Common myeloid progenitor, CD34-positive (primary cell): ENCODE measurements at places on chromosomes 1 and 21.

DNA sequence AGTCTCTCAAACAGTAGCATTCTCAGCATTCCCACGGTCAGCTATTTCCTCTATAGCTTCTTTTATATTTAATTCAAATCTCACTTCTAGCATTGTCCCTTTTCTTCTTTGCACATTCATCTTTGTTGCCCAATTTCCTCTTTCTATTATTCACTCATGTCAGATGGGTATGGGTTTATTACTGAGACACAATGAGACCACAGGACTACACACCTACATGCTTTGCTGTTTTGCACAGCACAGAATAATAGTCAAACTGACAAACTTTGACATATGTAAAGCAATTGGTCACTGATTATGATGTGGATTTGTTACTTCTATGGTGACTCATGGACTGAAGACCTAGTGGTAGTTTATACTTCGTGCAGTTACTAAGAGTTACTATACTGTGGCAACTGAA, 5.8 kb upstream of the CD1C start:
- DNase-seq: peak; percentile 58

DNA sequence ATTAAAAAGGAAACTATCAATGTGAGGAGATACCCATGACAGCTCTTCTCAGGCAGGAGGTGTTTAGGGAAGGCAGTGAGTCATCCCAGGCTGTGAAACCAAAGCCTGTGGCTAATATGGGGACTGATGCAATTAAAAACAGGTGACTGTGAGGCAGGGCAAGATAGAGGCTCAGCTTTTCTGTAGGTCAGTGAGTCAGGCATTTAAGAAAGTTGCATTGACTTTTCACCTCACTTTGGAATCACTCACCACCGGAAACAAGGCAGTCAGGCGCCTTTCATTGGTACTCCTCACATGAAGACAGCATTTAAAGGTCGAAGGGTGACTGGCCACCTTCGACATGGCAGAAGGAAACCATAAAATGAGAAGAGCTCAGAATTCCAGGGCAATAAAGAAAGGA, 54.5 kb downstream of the PAPPA2 start:
- no peak for DNase-seq

DNA sequence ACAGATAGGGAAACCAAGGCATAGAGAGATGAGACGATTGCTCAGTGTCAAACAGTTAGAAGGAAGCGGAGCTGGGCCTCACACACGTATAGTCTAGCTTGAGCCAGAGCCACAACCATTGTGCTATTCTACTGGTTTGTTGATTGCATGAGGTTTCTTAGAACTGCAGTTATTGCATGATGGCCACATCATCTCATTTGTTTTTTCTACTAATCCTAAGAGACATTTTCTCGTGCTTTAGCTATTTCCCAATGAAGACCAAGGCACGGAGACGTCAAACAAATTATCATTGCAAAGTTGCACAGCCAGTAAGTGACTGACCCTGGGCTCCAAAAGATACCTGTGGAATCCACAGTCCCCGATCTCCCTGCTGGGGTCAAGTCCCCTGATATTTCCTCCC, 25.1 kb upstream of the ZNF362 start:
- DNase-seq: no peak

GRCh38 chr1:42923367-42924081, 35.1 kb downstream of the SLC2A1 start:
- DNase-seq: no peak

DNA sequence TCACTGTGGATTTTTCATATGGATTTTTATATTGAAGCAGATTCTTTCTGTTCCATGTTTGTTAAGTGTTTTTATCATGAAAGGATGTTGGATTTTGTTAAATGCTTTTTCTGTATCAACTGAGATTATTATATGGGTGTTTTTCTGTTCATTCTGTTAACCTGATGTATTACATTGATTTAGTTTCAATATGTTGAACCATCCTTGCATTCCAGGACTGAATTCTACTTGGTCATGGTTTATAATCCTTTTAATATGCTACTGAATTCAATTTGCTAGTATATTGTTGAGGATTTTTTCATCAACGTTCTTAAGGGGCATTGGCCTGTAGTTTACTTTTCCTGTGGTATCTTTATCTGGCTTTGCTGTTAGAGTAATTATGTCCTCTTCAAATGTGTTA, 55.8 kb downstream of the CCDC30 start:
- peak; percentile 15 for DNase-seq

GRCh38 chr1:109769330-109770078, 5.8 kb upstream of the EPS8L3 start:
- DNase-seq: no peak

DNA sequence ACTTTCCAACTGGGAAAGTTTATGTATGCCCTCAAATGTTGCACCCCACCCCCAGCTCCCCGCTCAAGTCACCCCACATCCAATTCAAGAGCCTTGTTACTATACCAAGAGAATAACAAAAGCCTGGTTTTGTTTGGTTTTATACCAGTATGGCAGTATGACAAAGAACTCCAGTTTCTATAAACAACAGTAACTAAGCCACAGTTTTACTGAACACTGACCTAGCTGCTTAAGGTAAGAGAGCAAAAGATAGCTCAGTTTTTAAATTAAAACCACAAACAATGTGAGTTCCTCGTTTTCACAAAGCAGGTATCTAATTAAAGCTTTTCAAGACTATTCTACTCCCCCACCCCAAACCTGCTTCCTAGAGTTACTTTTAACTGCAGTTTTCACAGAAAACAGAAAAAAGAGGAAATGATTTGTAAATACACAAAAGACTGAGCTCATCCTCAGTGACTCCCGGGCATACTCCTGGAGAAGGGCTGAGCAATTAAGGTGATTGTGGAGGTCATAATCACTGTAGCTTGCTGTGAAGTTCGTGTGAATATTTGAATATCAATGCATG, 59.3 kb upstream of the LHX8 start:
- no peak for DNase-seq

GRCh38 chr1:175073061-175073460, 5.4 kb downstream of the TNN start:
- no peak for DNase-seq

DNA sequence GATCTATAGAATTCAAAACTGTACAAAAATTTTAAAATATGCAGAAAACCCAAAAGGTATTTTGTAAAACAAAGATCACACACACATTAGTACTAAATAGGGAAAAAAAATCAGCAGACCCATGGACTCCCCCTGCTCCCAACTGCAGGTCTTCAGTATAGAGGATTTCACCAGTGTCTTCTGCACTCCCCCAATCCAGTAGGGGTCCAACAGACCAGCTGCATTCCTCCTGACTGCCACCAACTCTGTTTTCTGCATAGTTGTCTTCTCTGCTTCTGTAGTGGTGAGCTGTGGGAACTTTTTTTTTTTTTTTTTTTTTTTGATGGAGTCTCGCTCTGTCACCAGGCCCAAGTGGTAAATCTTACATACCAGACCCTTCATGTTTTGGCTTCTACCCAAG, 21.9 kb downstream of the CLCA2 start:
- DNase-seq: peak; percentile 21

DNA sequence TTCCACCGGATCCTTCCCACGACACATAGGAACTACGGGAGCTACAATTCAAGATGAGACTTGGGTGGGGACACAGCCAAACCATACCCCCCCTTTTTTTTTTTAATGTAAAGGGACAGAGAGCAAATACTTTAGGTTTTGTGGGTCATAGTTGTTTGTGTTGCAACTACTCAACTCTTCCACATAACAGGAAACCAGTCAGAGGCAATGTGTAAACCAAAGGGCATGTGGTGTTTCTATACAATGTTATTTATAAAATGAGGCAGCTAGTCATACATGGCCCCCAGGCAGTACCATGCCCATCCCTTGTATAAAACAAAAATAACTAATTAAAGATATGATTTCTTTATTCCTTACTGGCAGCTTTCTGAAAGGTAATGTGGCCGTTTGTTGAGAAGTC, 845.4 kb upstream of the ADAMTS5 start:
- DNase-seq: no peak

DNA sequence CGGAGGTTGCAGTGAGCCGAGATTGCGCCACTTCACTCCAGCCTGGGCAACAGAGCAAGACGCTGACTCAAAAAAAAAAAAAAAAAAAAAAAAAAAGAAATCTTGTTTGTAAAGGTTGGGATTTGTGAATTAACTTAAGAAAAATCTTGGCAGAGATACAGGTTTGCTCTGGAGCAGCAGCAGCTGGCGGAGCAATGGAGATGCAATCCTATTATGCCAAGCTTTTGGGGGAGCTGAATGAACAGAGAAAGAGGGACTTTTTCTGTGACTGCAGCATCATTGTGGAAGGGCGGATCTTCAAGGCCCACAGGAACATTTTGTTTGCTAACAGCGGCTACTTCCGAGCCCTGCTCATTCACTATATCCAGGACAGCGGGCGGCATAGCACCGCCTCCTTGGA, 5.6 kb downstream of the ZBTB8B start:
- no peak for DNase-seq

DNA sequence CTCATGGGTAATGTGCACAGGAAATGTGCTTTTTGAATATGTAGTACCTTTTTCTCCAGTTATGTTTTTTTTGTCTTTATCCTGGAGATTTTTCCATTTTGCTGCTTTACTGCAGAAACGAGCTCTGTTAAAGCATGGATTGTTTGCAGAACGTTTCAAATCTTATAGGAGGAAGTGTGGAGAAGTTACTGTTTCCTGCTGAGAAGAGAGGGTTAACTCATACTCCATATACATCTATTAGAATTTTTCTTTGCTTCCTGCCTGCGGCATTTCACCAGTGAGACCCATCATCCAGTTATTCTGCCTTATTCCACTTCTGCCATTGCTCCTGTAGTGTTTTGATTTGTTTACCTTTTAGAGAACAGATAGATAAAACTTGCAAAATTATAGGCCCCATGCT, 2.0 kb downstream of the RPRD2 start:
- peak; percentile 38 for DNase-seq

DNA sequence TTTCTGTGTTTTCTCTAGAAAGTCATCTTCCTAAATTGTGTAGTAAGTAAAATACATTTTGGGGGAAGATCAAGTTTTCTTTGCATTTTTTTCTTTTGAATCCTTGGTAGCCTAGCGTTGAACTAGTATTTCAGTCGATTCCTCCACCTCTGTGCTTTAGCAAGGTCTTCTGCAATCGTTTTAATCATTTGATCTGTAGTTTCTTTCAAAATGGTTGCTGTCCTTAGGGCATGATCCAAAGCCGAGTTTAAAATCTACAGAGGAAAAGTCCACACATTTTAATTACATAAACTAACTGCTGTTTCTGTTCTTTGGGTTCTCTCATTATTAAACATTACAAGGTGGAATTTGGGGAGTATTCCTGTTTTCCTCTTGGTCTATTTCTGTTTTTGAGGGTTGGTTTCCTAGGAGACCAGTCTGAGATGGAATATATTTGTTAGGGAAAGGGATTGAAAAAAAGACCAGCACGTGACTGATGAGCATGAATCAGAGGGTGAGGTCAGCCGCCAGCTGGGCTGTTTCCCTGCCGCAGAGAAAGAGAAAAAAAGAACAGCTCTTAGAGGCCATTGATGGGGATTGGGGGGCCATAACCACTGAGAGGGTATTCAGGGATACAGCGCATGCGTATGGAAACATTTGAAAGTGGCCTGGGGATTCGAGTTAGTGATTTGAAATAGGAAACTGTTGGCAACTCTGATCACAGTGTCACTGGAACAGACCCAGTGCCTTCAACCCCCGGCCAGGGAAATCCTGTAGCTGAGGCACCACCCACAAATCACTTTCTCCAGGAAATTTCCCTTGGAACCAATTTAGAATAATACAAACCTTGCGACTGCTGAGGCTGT, 40.6 kb downstream of the AKNAD1 start:
- DNase-seq: no peak

- peak; percentile 4 for DNase-seq
Observed at GRCh38 chr21:28704746-28705145, 287.9 kb downstream of the LTN1 start.

- DNase-seq: no peak
Observed at GRCh38 chr1:59666106-59666505, 148.6 kb upstream of the HOOK1 start.
